ENCODE measurements at places on chromosomes 12 and 14. TPM values are rescaled to one million over a fixed set of nuclear protein-coding genes. Genes with fewer than 3 reads are reported as not detected.

Gene FOXG1
- total RNA-seq: 0.15 TPM

Gene NKX2-1
- not detected for total RNA-seq

Gene TEX22
- 0.20 TPM for total RNA-seq

Gene CCDC38
- 0.08 TPM for total RNA-seq

Gene RDH16
- total RNA-seq: 0.19 TPM

Gene ZNF385A
- total RNA-seq: 21.2 TPM

Gene DPPA3
- not detected for total RNA-seq

Gene MYO1A
- 0.43 TPM for total RNA-seq

Gene ANO4
- 0.13 TPM for total RNA-seq

Gene CLEC9A
- not detected for total RNA-seq

Gene KRT77
- total RNA-seq: not detected

Gene LMO3
- total RNA-seq: not detected

Gene REP15
- 0.22 TPM for total RNA-seq

Gene AQP6
- not detected for total RNA-seq

Gene OR6C2
- not detected for total RNA-seq

Measured in A549 treated with Mapracorat at 1 μM for 4 hours (cell line).